ENCODE measurements at places on chromosomes 2 and 18. TPM values are rescaled to one million over a fixed set of nuclear protein-coding genes. Genes with fewer than 3 reads are reported as not detected.

GRCh38 chr2:191443446-191443845 lies 198.2 kb downstream of the MYO1B start:
- no peak for DNase-seq

DNA sequence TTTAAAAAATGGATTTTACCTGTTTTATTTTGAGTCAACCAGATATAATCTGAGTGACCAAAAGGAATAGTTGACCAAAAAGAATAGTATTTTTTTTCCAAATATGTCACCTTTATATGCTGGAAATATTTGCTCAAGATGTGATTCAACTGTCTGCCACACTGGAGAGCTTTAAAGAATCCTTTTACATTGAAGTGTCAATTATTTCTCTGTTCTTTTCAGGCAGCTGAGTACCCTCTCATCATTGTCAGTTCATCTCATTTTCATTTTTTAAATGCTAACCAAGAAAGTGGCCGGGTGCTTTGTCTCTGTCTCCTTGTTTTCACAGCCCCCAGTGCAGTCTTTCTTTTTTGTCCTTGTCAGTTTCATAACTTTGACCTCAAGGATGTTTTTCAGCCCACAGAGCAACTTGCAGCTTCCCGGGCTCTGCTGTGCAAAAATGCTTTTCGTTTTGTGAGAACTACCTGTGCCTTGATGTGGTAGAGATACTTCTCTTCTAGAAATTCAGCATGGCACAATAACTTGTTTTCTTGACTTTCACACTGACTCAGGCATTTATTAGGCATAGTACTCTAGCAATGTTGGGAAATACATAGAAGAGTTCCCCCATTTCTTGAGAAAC lies 23.4 kb upstream of the CERS6 start:
- DNase-seq: no peak

- DNase-seq: no peak
These were observed 688 bp upstream of the WDR33 start for GRCh38 chr2:127811397-127812321.

- DNase-seq: no peak
These were observed 21.8 kb upstream of the RAB27B start for GRCh38 chr18:54806526-54806925.

GRCh38 chr2:54212456-54212855 lies 43.6 kb downstream of the TSPYL6 start:
- no peak for DNase-seq

Gene C2orf15
- 0.33 TPM for total RNA-seq

GRCh38 chr2:7809640-7810039 lies 872.2 kb upstream of the ID2 start:
- no peak for DNase-seq

GRCh38 chr2:140876015-140876414 lies 1254.8 kb downstream of the LRP1B start:
- no peak for DNase-seq

DNA sequence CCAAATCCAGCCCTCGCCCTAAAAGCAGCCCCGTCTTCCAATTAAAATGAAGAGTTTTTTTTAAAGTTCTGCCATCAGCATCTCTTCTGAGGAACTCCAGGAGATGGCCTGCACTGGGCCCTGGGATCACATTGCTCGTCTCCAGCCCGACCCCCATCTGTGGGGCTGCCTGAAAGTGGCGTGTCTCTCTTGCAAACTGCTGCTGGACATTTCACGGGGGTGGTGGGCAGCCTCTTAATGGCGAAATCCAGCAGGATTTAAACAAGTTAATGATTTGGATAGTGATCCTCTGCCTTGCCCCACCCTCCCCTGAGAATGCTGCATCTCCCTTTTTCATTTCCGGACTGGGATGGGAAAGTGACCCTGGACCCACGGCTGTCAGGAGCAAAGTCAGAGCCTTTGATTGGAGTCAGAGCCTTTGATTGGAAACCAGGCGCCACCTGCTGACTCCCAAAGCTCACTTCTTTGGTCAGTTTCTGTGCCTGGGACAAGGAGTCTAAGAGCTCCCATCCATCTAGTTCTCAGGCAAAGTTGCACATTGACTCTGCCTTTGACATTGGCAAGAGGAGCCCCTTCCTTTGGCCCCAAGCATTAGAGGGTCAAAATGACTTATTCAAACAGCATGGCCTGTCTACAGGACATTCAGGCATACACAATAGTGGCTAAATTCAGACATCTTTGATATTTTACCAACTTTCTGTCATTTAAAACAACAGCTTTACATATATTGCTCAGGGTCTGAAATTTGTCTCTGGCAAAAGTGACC lies 155.2 kb downstream of the SH3BP4 start:
- DNase-seq: no peak

Gene UGT1A5
- not detected for total RNA-seq

Gene ANKRD23
- 4.3 TPM for total RNA-seq

Gene CDH19
- total RNA-seq: 5.0 TPM

DNA sequence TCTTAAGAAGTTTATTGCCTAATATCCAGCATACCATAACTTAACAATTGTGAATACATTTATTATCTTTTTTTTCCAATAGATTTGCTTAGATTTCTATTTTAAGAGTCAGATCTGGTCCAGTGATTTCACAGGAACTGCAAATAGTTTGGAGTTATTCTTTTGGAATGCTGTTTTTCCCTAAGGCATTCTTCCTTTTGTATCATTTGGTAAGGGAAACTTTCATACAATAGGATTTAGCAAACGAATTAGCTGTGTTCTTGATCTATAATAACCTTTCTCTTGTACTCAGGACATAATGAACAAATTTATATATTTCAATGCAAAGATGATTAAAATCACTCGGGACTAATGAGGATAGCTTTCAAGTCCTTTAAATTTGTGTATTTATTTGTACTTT lies 201.6 kb downstream of the ERBB4 start:
- no peak for DNase-seq

Gene FLACC1
- 2.4 TPM for total RNA-seq

Data from posterior vena cava (tissue), 2 donors.